ENCODE measurements at places on chromosomes 13 and 19.

GRCh38 chr19:710767-711166 lies 2.0 kb downstream of the PALM start:
- no peak for DNase-seq

DNA sequence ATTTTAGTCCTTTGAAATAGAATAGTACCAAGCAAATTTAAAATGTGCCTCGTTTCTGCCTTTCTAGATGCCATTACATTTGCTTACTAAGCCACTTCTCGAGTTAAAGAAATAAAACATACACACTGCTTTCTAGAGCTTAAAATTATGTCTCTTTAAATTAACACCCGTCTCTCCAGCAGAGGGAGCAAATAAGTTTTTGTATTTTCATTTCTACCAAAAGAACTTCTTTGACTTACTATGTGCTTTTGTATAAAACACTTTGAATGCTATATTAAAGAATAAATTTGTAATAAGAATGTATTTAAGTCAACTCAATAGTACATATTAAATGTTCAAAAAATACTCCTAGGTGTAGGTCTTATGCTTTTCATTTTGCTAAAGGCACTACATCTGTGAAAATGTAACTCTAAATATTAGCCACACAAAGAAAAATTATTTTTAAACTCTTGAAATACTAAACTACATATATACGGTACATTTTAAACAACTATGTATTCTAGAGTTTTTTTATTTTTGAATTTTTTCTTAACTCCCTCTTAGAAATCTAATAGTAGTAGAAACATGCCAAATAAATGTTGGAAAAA lies 269.3 kb upstream of the MIR17HG start:
- DNase-seq, result peak; percentile 4

DNA sequence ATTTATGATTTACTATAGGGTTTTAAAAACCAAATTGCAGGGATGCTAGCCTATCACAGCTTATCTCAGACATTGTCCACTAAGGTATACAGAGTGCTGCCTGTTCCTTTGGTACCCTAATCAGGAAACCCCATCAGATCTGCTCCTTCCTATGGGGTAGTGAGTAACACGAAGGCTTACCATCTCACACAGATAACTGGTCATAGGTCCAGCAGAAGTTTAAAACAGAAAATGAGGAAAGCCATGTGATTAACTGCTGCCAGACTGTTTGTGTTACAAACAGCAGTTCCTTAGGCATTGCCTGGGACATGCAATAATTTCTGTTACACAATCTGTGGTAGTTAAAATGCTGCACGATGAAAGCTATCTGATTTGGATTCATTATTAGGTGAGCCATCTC lies 53.5 kb upstream of the ALOX5AP start:
- DNase-seq, result no peak

DNA sequence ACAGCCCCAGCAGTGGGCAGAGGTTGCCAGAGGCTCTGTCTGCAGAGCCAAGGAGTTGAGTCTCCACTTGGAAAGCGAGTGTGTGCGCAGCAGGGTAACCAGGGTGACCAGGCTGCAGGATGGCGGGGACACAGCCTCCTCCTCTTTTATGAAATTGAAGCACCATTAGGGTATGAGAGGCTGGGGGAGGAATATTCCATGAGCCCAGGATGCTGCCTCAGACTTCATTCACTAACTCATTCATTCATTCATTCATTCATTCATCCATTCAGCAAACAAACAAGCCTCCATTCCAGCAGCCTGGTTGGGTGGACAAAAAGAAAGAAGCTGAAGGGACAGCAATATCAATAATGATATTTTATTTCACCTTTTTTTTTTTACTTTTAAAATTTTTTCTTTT lies 6.6 kb upstream of the LMTK3 start:
- no peak for DNase-seq

DNA sequence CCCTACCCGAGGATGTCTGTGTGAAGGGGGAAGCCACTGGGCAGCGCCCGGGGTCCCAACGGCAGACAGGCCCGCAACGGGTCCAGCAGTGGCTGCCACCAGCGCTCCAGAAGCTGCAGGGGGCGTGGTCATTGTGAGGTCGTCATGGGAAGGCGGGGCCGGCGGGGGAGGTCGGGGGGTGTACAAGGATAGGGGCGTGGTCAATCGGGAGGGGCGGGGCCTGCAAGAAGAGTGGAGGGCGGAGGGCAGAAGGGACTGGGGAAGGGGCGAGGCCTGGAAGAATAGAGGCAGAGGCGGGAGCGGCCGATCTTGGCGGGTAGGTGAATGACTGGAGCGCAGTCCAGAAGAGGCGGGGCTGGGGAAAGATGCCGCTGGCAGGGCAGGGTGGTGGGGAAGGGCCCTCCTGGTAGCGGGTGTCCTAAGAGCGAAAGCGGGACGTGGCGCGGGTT lies 4.4 kb downstream of the FUZ start:
- DNase-seq, result peak; percentile 91

GRCh38 chr19:8208922-8209461 lies at the start of gene CERS4:
CERS4 (plus strand) TSS chr19:8209370; CDS start chr19:8251077, 41,707 bp downstream.
- DNase-seq, result peak; percentile 33

GRCh38 chr19:2587001-2587719 lies 111.2 kb downstream of the GADD45B start:
- no peak for DNase-seq

- no peak for DNase-seq
Measured at GRCh38 chr13:112391746-112392145, 15.6 kb downstream of the SPACA7 start.

- no peak for DNase-seq
Measured at GRCh38 chr13:33034882-33035520, 18.8 kb downstream of the KL start.

DNA sequence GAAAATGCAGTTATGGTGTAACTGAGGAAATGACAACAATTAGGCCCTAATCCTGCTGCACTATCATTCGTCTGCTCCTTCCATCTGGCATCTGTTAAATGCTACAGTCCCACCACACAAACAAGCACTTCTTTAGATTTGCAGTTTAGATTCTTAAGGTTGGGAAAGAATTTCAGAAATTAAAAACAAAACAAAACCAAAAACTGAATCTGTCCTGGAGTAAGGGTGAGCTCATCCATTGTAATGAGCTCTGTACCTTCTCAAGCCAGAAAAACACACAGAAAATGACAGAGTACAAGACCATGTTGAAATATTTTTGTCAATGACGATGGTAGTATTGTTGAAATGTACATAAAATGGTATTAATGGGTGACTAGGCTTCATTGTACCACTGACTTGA lies 28.3 kb downstream of the SMAD9 start:
- DNase-seq, result no peak

GRCh38 chr19:58203814-58204475 lies 21.1 kb downstream of the ZNF274 start:
- no peak for DNase-seq

- peak; percentile 60 for DNase-seq
Measured at GRCh38 chr19:39996218-39996810, 546 bp upstream of the ZNF546 start.

- DNase-seq, result no peak
Measured at GRCh38 chr19:19587771-19588170, 30.7 kb downstream of the PBX4 start.
